Vagina (tissue), 2 donors: ENCODE measurements at places on chromosomes 2 and 18. TPM values are rescaled to one million over a fixed set of nuclear protein-coding genes. Genes with fewer than 3 reads are reported as not detected.

GRCh38 chr2:62408241-62408677 lies 97.7 kb downstream of the TMEM17 start:
- no peak for DNase-seq

DNA sequence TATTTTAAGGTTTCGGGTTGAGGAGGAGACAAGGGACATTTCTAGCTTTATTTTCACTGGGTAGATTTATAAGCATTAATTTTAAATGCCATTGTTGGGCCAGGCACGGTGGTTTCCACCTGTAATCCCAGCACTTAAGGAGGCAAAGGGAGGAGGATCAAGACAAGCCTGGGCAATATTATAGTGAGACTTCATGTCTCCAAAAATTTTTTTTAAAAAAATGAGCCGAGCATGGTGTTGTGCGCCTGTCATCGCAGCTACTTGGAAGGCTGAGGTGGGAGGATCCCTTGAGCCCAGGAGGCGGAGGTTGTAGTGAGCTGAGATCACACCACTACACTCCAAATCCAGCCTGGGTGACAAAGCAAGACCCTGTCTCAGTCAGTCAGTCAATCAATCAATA lies 45.0 kb downstream of the MBD5 start:
- no peak for DNase-seq

DNA sequence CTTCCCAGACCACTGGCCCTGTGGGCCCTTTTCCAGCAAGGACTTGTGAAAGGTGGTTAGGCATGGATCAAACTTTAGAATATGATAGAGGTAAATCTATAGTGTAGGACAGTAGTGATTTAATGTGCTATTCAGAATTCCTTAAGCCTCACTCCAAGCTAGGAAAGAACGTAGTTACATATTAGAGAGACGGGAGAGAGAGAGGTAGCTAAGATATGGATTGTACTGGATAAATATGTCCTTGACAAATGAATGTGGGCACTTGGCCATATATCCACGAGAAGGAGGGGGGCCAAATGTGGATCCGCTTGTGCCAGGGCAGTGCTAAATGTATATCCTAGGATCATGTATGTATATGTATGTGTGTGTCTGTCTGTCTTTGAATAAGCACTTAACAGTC lies 6.5 kb downstream of the KCNJ3 start:
- DNase-seq: no peak

AGFG1 gene
- total RNA-seq: 53.3 TPM

GRCh38 chr2:220396287-220396686 lies 768.9 kb downstream of the SLC4A3 start:
- DNase-seq: no peak

DNA sequence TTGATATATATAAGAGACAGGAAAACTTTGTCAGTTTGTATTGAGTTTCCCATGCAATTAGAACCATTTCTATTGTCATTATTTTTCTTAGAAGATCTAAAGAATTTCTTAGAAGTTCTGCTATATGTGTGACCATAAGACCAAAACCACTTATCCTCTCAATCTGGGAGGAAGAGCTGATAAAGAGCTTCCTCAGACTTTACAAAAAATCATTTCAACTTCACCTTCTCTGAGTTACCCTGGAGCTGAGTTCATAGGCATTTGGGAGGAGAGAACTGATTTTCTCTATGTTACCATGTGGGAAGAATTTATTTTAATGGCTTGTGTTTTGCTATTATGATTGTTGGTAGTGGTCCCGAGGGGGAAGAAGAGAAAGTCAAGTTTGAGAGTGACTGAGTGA lies 329.3 kb downstream of the GPD2 start:
- no peak for DNase-seq

DNA sequence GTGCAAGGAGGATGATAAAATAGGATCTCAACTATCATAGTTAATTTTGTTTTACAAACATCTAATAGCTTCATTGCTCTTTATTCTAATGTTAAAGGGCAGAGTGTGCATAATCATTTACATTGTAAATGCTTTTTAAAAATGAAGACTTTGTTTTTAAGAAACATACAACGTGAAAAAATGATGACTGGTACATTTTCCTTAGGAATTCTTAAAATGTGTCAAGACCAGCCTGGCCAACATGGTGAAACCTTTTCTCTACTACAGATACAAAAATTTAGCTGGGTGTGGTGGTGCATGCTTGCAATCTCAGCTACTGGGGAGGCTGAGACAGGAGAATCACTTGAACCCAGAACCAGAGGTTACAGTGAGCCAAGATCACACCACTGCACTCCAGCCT lies 179.0 kb downstream of the PDE1A start:
- no peak for DNase-seq

GRCh38 chr2:149021271-149021719 lies 17.2 kb upstream of the LYPD6B start:
- DNase-seq: no peak

NUP35 gene
- total RNA-seq: 18.4 TPM

DNA sequence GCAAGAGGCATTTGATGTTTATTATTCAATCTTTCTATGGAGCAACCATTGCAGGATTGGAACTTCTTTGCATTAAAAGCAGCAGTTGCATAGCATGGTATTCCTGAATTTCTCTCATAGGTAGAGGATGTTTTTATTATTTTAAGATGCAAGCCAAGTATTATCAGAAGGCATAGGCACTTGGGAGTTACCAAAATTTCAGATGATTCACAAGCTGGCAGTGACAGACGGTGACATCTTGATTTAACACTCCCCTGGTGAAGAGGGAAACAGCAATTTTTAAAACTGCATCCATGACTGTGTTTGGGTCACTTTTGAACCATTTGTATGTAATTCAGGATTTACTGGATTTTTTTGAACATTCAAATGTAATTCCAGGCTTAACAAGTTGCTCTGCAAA lies 654.3 kb downstream of the SLC4A3 start:
- no peak for DNase-seq

DNA sequence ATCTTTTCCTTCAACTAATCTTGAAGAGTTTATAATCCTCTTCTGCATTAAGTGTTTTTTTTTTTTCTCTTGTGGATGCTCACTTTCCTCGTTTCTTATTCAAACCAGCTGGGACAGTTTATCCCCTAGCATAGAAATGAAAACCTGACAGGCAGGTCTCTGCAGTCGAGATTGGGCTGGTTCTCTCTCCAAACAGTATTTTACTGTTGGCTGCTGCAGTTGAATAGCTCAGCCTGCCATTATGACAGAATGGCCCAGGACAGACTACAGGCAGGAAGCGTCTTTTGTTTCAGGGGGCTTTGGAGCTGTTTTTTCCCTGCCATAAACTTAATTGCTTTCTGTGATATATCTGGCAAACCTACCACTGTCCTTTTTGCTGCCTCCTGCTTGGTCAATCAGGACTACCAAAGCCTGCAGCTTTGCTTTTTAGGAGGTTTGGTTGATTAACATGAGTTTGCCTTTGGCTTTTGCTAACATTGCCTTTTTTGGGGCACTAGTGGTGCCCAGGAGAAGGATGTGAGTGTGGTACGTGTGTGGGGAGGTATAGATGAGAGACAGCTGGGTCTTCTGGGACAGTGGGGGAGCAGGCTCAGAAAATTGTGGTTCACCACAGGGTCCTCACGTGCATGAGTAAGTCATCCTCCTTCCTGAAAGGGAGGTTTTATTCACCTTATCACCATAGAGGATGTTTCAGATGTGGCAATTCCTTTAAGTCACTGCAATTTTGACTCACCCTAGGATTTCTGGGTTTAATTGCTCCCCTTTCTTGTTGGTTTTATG lies 128.7 kb downstream of the LYPD6B start:
- DNase-seq: no peak

DNA sequence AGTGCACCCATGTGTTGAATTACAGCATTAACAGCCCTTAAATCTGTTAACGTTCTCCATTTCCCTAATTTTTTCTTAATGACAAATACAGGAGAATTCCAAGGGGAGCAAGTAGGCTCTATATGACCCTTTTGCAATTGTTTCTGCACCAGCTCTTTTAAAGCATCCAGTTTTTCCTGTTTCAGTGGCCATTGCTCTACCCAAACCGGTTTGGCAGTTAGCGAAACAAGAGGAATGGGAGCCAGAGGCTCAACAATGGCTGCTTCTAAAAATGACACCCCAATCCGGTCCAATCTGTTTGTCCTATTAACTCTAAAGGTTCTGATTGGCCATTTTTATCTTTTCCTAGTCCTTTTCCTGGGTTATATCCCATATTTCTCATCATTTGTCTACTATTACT lies 15.1 kb upstream of the SUCLG1 start:
- no peak for DNase-seq

DNA sequence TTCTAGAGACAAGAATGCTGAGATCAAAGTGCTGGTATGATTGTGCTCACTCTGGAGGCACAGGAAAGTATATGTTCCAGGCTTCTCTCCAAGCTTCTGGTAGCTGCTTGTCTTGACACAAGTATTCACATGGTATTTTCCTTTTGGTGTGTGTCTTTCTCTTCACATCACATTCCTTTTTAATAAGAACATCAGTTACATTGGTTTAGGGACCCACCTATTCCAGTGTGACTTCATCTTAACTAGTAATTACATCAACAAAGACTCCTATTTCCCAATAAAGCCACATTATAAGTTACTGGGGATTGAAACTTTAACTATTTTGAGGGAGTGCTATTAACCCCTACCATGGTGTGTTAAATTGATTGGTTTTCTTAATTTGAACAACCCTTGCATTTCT lies 119.1 kb downstream of the FSIP2 start:
- DNase-seq: no peak

GRCh38 chr2:191687867-191688266 lies 9.9 kb downstream of the NABP1 start:
- DNase-seq: no peak

DNA sequence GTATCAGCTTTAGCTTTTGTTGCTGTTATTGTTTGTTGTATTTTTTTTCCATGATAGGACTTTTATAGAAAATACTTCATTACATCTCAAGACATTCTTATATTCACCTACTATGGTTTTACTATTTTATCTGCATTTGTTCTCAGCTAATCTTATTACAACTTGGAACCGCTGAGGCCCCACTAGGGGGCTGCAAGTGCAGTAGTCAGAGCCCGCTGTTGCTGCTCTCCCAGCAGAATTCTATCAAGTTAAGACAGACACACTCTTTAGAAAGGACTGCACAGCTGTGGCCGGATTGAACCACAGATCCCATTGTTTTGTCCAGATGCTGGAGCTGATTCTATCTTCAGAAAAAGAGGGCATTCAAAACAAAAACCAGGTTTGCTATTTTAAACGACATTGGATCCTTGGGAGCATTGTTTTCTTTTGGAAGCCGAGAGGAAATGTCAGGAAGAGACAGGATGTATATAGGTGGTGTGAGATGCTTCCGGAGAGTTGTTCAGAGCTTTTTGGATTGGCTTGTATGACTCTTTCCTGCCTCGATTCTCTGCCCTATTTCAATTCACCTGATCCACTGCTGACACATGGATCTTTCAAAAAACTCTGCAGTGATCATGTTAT lies 105.7 kb upstream of the GAREM1 start:
- no peak for DNase-seq

DNA sequence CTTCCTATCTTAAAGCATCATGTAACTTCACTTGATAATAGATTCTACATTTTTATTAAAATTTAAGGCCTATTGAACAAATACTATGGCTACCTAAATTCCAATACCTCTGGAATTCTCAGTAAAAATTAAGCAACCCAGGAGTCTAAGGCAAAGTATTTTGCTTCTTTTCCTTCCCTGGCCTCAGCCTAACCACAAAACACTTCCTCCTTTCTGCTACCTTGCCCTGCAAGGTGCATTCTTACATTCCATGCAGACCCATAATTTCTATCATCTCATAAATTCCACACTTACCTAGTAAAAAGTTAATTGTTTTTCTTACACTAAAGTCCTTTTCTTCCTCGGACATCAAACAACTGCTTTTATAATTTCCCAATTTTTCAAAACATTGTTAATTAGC lies 3.7 kb downstream of the MBOAT2 start:
- DNase-seq: no peak

DNA sequence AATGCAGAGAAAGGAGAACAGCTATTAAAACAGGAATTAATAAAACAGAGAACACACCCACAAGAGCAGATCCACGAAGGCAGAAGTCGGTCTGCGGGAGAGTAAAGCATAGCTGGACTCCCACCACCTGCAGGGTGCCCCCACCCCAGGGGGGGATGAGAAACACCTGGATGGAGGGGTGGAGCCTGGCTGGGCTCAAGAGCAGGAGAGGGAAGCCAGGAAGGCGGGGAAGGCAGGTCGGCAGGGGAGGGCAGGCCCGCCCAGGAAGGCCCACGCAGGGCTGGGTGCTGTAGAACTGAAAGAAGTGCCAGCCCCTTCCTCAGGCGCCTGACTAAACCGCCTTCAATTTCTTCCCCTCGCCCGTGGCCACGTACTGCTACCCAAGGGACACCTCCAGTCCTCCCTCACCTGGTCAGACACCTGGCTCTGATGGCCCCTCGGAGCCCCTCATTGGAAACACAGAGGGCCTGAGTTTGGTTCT lies 175.4 kb downstream of the HDAC4 start:
- DNase-seq: no peak

SF3B1 gene
- total RNA-seq: 352 TPM

GRCh38 chr2:85732467-85733120 lies 21.2 kb upstream of the ATOH8 start:
- DNase-seq: no peak

DNA sequence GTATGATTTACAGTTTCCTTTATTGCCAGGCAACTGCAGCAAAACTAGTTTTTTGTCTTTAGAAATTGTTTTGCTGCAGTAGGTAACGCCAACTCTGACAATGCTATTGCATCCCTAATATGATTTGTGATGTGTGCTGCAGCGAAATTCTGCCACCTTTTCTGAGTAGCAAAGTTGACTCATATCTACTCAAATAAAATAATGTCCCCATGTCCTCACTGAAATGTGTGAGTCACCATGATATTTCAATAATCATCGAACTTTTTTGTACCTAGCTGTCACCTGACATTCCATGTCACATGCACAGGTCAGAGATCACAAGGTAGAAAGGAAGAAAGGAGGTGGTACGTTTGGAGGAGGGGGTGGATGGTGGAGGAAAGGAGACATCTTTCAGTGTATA lies 205.0 kb downstream of the RAD51AP2 start:
- DNase-seq: no peak

DNA sequence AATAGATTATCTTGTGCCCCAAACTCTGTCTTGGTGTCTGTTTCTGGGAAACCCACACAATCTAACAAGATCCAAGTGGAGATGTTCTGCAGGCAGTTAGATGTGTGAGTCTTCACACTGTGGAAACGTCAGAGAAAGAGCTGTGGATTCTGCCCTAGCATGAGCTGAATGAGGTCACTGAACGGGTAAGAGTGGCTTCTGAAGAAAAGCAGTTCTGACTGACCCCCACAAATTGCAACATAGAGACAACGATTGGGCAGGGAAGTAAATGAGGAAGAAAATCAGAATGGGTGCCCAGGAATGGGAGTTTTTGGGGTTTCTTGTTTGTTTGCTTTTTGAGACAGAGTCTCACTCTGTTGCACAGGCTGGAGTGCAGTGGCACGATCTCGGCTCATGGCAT lies 12.9 kb upstream of the RPL37A start:
- no peak for DNase-seq

PRKAG3 gene
- total RNA-seq: not detected
